ENCODE measurements at places on chromosomes 2 and 18.
A peak's percentile ranks its signal among the peaks of the same experiment; 100 is the strongest.

DNA sequence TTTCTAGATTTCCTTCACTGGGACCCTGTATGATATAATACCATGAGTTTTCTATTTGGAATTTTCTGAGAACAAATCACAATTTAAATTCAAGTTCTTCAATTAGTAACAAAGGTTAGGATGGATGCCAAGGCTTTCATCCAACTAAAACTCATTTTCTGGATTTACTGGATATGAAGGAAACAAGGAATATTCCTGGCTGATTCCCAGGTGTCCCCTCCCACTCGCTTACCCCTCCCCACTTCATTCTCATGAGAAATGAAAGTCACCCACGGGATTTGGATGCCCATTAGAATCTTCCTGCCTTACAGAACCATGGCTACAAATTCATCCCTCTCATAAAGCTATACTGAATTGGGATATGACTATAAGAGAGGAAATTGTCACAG, 40.0 kb downstream of the RNU4ATAC start:
- DNase-seq = no peak

DNA sequence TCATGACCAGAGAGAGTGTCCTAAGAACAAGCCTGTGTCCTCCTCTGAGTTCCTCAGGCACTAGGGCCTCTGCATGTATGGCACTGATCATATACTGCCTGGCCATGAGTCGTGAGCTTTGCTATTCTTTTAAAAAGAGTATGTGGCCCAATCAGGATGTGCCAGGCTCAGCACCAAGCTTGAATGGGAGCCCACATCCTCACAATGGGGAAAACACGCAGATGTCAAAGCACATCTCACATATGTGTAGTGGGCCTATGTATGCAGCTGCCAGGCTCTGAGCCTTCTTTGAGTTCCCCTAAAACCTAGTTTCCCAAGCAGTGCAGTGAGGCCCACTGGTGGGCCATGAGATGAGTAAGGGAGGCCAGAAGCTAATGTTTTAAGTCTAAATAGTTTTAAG, 69.9 kb upstream of the SLC1A4 start:
- no peak for DNase-seq

GRCh38 chr2:10546975-10547391, 98.9 kb upstream of the ODC1 start:
- DNase-seq = no peak

- DNase-seq = no peak
These were observed 112.7 kb upstream of the BCL2L11 start for GRCh38 chr2:111007757-111008688.

- no peak for DNase-seq
These were observed 40.9 kb upstream of the ATP6V1B1 start for GRCh38 chr2:70894765-70895164.

GRCh38 chr2:56128235-56128634, 55.6 kb upstream of the CCDC85A start:
- DNase-seq = no peak

DNA sequence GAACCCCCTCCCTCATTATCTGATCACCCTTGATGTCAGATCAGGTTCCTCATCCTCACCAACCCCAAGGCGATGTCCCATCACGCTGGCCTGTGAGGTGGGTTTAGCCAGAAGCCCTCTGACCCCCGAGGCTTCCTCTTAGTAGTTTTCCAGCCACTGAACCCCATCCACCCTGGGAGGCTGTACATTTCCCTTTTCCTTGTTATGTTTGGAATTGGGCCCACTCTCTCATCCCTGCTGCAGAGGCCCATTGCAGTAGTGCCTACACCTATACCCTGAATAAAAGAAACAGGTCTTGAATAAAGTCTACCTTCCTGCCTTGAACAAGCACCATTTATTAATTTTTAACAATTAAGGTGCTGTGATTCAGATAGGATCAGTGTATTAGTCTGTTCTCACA, 80.1 kb downstream of the NCAPH start:
- DNase-seq = no peak

DNA sequence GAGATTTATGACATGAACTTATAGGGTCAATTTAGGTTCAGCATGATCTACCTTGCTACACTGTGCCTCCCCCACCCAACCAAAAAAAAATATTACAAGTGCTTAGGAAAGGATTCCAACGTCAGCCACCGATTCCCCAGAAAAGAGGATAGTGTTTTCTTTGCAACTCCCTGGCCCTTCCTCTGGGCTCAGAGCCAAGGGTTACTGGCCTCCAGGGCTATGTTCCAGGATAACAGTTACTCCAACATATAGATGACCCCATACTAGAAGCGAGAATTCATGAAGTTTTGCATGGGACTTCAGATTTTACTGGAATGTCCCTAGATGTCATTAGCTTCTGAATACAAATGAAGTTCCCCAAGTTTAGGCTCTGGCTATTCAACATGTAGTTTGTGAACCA, 172.1 kb downstream of the UPP2 start:
- peak; percentile 29 for DNase-seq

DNA sequence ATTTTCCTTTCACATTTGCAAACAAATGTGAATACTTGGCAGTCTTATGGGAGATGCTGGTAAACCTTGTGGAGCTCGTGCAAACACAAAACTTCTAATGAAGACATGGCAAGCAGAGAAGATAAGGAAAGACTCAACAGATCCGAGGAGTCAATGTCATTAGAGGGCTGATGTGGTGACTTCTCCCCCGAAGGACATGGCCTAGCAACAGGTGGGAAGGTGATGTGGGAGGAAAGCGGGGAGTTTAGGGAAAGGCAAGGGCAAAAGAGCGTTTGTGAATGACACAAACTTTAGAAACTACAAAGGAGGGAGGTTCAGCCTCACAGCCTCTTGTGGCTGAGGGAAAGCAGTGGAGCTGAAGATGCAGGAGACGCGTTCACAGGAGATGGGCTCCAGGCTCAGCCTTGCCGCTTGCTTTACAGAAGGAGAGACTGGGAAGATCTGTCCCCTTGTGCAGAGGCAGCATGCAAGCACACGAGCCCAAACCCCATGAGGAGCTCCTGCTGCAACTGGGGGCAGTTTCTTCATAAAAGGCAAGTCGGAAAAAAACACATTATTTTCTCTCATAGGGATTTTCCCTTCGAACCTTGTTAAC, 86.6 kb downstream of the SOWAHC start:
- DNase-seq = no peak

GRCh38 chr2:63742580-63742976, 99.1 kb upstream of the UGP2 start:
- no peak for DNase-seq

DNA sequence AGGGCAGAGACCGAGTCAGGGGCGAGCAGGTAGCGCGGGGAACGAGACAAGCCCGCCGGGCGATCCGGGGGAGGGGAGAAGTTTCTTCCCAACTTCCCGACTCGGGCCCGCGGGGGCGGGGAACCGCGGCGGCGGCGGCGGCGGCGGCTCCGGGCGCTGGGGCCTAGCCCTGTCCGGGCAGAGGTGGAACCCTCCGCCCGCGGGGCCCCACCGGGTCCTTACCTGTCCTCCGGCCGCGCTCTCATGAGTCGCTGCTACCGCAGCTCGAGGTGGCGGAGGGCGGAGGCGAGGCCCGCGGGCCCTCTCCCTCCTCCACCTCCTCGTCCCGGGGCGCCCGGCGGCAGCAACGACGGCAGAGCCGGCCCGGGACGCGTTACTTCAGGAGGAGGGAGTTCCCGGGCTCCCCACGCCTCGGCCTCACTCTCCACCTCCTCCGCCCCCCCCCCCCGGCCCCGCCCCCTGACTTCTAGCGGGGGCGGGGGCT, at the start of gene YES1:
YES1 (minus strand) TSS at position 351 of the 484 bp plus-strand sequence. CDS start 55,415 bp downstream, outside the sequence.
- DNase-seq = no peak

Measured in right hindlimb (tissue), 1 donor.